ENCODE measurements at places on chromosomes 2 and 18.

DNA sequence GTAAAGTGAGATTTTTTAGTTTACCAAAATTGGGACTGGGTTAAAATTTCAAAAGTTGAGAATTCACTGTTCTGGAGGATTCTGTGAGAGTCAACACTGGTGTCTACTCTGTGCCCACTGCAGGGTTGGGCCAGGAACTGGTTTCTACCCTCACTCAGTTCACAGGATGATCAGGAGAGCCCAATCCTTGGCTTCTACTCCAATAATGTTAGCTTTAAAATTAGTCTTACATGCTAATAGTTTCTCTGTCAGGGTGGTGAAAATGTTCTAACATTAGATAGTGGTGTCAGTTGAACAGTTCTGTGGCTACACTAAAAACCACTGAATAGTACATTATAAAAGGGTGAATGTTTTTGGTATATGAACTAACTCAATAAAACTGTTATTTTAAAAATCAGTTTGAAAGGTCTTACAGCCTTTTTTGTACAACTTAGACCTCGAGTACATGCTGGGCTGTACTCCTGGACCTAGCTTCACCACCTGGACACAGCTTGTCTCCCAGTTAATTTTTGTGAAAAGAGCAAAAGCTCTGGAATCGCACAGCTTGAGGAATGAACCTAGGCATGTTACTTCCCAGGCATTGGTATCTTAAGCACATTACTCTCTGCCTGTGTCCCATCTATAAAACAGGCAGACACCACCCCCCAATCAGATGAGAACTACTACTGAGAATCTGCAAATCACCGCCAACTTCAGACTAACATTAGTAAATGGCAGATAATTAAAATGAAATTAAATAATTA, 44.4 kb downstream of the ACVR1 start:
- DNase-seq: no peak

DNA sequence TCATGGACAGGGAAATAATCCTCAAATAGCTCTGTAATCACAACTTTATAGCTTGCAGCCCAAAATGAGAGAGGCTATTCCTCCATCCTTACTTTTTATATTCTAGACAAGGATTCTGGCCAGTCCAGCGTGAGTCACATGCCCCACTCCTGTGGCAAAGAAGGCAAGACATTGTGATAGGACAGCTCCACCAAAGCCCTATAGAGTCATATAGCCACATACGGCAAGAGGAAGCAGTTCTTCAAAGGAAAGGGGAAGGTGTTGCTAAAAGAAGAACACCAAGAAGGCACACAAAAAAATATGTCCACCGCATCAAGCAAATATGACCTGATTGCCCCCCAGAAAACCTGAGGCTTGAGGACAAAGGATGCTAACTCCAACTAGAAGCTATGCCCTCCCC, 3.4 kb upstream of the GFPT1 start:
- DNase-seq: no peak

GRCh38 chr2:164887434-164888144, 46.0 kb upstream of the COBLL1 start:
- no peak for DNase-seq

GRCh38 chr2:21427606-21428005, 303.8 kb downstream of the TDRD15 start:
- DNase-seq: no peak

- DNase-seq: no peak
Measured at GRCh38 chr2:239636808-239637207, 236.0 kb upstream of the HDAC4 start.

DNA sequence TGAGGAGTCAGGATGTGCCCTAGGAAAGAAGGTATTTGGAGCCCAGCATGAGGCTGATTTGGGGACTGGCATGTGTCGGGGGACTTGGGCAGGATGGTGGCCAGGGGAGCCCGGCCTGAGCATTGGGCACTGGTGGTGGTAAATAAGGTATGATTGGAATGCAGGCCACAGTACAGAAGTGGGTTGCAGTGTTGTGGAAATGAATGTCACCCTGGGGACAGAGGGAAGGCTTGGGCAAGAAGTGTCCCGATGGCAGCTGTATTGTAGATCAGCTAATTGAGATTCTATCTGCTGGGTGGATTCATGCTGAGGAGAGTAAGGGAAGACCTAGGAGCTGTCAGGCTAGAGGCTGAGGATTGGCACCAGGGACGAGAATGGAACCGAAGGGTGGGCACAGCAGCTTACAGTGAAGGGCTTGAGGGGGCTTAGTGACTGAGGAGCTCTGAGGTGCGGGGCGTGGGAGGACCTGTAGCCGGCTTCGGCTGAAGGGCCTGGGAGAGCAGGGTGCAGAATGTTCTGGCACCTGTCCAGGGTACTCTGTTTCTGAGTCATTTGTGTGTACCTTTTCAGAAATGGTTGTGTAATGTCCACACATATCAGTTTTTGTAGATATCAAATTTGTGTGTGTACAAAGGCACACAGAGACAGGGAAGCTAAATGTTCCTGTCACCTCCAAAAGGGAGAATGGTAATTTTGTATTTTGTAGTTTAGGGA, 170.2 kb downstream of the PRKCE start:
- no peak for DNase-seq

DNA sequence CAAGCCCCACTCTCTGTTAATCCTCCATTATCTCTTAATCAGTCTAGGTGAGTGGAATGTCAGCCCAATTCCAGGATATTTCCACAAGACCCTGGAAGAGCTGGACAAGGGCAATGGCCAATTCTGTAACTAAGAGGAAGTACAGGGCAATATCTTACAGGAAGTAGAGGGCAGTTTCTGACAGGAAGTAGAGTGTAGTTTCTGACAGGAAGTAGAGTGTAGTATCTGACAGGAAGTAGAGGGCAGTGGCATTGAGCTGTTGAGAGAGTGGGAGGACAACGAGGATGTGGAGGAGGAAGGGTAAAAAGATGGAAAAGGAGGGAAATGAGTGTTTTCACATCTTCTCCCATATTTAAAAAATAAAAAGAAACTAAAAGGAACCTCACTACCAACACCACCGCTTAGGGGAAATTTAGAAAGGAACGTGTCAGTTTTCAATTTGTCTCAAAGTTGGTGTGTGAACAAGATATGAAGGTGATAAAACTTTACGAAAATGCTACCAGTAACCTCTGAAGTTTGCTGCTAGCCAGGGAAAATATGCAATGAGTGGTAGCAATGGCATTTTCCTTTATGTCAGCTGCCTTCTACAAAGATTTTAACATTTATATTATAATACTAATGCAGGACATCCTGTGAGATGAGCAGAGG, 430.9 kb upstream of the HNRNPA3 start:
- no peak for DNase-seq

DNA sequence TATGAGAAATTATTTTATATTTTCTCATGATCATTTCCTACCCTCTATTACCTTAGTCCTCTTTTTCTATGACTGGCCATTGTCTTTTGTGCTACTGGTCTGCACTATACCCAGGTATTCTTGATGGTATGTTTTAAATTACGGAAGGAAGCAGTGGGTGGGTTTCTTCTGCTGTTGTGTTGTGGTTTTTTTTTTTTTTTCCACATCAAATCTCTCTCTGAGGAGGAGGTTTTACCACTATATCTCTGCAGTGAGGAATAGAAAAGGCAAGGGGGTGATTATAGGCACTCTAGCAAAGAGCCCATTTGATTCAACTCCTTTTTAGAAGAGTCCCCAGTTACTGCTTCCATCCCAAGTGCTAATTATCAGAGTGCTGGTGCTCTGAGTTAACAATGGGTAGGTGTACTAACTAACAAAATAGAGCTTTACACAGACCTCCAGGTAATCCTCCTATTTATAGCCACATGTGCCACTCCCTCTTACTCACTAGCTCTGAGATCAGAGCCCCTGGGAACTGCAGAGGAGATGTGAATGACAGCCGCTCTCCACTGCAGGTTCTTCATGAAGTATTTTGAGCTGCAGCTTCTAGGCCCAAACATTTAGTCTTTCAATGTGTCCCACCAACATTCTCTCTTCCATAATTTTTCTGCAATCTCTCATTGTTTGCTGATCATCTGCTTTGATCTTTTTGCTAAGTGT, 301.6 kb upstream of the GULP1 start:
- DNase-seq: no peak

DNA sequence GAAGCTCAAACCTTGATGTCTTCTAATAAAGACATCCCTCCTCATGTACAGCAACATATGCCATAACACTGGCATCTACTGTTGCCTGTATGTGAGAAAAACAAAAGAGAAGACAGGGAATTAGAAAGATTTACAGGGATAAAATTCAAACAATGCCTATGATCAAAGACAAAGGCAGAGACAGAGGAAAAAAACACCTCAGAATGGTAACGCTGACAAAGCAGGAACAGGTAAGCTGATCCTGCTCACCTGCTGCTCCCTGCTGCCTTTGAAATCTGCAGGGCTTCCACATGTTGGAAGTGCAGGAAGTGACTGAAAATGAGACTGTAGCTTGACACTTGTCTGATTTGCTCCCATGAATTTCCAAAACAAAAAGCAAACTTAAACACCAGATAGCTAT, 90.2 kb upstream of the DNAJC10 start:
- no peak for DNase-seq

DNA sequence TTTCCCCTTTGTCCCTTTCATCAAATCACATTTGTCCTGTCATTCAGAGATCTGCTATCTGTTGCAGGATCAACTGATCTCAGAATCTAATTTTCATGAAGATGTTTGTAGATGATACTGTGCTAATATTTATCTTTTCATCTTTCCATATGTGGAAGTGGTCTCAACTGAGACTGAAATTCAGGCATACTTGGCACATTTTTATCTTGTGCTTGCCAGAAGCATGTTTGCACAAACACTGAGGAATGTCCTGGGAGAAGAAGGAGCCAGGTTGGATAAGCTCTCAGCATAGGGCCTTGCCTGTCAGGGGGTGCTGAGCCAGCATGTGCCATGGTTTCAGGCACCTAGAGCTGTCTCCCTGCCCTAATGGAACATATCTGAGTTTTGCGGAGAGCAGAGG, 24.5 kb upstream of the MMADHC start:
- no peak for DNase-seq

GRCh38 chr18:74654638-74655037, 57.0 kb downstream of the ZNF407 start:
- DNase-seq: no peak

- DNase-seq: no peak
Measured at GRCh38 chr2:1339388-1340140, 73.7 kb upstream of the TPO start.

GRCh38 chr2:230711224-230711623, 1.4 kb upstream of the CAB39 start:
- DNase-seq: no peak

- no peak for DNase-seq
Measured at GRCh38 chr18:54558609-54559585, 32.1 kb upstream of the DYNAP start.

DNA sequence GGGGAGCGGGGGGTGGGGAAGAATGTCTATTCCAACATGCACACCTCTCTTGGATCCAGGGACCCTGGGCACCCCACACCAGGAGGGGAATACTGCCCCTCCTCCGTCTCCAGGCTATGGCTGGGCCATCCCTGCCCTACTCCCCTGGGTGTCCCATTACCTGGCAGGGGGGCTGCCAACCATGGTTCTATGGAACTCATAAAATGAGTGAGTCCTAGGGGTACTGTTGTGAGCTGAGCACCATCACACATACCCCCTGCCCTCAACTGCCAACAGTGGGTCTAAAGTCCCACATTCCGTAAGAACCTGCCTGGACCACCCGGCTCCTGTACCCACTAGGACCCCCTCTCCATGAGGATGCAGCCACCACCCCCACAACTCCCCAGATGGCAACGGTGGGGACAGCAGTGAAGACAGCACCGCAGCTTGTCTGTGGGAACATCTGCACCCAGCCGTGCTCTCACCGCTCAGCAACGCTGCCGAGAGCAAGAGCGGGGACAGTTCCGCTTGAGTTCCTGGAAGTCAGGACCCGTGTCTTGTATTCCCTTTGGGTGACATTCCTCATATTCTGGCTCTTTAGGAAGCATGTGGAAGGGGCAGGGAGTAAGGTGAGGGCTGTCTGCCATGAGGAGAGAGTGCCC, 41.5 kb downstream of the BIN1 start:
- DNase-seq: no peak

- no peak for DNase-seq
Measured at GRCh38 chr2:128276878-128277675, 41.6 kb downstream of the HS6ST1 start.

GRCh38 chr2:179884193-179884592, 22.8 kb upstream of the ZNF385B start:
- no peak for DNase-seq

DNA sequence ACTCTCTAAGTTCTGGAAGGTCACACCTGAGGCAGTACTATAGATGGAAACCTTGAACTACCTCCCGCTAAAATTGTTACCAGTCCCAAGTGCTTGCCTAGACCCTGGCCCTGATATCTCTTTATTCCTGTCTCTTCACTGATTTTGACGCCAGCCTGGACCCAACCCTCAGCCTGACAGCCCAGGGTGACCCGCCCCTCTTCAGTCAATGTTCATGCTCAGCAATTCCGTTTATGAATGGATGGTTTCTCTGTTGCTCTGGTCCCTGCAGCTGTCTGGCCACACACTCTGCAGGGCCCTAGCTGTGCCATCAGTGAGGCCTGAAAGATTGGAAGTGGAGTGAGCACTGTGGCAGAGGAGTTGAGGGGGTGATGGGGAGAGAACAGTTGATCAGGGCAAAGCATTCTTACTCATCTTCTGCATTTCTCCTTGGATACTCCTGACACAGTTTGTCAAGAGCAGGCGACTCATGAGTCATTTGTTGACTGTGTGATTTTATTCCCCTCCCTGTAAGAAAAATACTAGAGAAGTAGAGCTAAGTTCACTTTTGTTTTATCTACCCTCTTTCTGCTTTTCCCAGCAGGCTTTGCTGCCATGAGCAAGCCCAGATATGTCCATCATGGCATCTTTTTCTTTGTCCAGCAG, 46.0 kb downstream of the NPAS2 start:
- no peak for DNase-seq

DNA sequence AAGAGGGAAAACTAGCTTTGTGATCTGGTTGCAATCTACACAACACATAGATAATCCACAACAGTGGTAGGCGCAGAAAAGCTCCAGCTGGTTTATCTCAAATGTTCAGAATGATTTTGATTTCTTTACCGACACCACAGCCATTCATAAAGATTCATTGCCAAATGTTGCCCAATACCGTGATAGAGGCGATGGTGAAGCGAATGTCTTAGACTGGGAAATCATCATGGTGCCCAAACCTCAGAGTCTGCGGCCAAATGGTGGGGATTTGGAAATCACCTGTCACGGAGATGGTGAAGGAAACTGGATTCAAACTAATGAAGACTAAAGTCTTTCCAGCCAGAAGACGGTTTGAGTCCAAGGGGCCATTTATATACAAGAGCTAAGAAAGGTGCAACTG, 48.5 kb upstream of the CCDC150 start:
- DNase-seq: no peak
